ENCODE measurements at places on chromosomes 11 and 22.

DNA sequence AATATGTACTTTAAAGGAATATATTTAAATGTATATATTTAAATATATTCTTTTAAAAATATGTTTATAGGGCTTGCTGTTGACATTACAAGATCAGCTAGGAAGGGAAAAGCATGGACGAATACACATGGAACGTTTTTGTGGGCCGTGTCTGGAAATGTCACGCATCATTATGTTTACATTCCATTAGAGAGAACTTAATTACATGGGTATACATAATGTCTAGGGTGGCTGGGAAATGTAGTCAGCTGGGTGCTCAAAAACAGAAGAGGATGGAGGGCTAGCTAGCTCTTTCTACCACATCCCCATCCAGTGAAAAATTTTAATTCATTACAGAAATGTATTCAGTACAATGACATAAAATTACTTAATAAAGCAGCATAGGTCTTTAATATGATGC lies 371.2 kb downstream of the DYNC2H1 start:
- no peak for DNase-seq

DNA sequence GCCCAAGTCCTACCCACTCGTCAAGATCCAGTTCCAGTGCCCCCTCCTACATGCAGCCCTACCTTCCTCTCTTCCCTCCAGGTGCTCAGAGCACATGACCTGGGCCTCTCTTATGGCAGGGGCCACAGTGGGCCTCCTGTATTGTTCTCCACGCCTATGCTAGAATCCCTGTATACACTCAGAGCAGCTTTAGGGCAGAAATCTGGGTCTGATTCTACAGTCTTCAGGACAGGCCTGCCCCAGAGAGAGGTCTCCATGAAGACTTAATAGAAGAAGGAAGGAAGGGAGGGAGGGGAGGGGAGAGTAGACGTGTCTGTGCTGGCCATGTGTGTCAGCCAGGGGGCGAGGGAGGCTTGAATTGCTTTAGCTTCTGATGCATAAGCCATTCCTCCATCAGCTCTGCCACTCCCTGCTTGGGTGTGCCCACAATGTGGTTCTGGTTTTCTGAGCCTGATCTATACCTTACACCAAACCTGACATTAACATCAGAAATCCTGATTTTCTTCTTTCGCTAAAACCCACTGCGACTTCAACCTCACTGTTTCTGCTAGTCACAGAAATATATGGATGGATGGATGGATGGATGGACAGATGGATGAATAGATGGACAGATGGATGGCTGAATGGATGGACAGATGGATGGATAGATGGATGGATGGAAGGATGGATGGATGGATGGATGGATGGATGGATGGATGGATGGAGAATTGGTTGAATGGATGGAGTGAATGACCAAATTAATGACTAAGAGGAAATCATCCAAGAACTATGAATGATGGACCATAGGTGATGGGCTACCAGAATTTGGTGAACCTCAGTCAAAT lies 56.6 kb upstream of the PRDM11 start:
- DNase-seq = no peak

DNA sequence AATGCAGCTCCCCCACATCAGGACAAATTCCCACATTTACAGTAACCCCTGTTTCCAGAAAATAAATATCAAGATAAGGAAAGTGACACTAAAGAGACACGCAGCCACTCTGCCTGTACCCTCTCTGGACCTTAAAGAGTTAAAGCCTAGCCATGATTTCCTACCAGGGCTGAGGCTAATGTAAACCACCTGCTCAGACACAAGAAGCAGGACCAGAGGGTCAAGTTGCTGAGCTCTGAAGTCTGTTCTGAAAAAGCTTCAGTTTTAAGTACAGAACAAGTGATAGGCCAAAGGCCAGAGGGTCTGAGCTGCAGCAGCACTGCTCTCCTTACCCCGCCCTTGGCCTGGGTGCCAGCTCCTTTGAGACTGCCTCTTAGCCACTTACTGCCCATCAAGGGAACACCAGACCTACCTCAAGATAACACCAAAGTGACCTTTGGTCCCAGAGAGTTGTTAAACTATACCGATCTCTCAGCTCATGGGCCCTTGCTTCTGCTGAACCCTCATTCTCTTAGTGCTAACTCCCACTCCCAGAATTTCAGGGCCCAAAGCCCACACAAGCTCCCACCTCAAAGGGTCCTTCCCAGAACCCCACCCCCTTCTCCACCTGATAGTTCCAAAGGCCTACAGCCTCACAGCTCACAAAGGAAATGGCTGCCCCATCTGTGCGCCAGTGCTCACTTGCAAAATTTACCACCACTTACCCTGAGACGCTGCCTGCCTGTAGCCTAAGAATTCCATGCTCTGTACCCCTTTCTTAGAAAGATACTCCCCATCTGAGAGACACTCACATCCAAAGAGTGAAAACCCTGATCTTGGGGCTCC lies 40.5 kb downstream of the IL18BP start:
- DNase-seq = no peak

DNA sequence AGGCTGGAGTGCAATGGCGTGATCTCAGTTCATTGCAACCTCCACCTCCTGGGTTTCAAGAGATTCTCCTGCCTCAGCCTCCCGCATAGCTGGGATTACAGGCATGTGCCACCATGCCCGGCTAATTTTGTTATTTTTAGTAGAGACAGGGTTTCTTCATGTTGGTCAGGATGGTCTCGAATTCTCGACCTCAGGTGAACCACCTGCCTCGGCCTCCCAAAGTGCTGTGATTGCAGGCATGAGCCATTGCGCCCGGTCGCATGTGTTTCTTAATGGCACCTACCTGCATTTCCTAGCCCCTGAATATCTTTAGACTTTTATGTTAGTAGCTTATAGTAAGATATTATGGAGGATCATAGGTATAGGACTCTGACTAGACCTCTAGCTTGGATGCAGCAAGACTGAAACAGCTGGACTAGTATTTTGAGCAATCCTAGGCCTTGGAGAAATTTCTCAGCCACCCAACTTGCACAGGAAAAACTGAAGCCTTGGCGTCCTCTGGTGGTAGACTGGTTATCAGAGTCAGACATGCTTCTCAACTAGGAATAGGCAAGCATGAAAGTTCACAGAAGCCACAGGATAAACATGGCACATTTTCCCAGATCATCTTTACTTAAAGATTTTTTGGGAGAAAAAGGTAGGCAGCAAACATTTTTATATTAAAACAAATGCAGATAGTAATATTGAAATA lies 22.7 kb upstream of the C1QTNF4 start:
- no peak for DNase-seq

DNA sequence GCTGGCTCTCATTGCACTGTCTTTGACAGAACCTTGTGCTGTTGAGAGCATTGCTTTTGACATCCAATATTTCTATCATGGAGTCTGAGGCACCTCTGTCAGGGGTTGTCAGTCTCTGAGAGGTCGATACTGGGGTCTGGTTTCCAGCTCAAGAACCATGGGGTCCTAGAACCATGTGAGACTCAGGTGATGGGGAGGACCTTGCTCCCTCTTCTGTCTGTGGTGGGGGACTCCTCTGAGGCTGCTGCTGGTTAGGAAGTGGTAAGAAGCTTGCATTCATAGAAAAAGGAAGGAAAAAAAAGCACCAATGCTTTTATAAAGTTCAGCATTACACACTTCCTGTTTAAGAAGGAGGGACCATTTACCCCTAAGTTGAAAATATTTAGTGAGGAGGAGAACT lies 91.8 kb upstream of the CD44 start:
- no peak for DNase-seq

- no peak for DNase-seq
These were observed 45.0 kb downstream of the BBOX1 start for GRCh38 chr11:27085605-27086004.

GRCh38 chr22:27416511-27417420 lies 384.8 kb downstream of the MN1 start:
- no peak for DNase-seq

- DNase-seq = no peak
These were observed 36.0 kb upstream of the LDLRAD3 start for GRCh38 chr11:35907648-35908431.

DNA sequence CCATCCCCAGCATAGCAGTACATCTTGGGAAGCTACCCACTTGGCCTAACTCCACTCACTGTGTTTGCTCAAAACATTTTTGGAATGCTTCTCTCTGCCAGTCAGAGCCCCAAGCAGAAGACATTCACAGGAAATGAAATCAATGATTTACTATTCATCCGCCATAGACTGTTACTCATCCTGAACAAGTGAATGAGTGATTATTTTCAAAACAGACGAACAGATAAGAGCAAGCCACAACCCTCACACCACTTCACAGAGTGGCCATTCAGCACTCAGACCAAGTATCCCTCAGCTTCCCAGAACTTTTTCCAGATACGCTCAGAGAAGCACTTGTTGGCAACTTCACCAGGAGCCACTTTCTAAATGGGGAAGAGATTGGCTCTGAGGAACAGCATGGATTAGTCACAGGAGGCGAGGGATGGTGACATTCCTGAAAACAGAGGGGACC lies 13.0 kb upstream of the UBASH3B start:
- DNase-seq = no peak

- DNase-seq = no peak
These were observed 2.8 kb downstream of the ROBO4 start for GRCh38 chr11:124894606-124895430.

- no peak for DNase-seq
These were observed 11.2 kb upstream of the LINC01488 start for GRCh38 chr11:69470301-69470700.

GRCh38 chr22:44423556-44424358 lies 74.3 kb downstream of the RTL6 start:
- no peak for DNase-seq

- DNase-seq = no peak
These were observed 6.4 kb upstream of the CDPF1 start for GRCh38 chr22:46256358-46256958.

DNA sequence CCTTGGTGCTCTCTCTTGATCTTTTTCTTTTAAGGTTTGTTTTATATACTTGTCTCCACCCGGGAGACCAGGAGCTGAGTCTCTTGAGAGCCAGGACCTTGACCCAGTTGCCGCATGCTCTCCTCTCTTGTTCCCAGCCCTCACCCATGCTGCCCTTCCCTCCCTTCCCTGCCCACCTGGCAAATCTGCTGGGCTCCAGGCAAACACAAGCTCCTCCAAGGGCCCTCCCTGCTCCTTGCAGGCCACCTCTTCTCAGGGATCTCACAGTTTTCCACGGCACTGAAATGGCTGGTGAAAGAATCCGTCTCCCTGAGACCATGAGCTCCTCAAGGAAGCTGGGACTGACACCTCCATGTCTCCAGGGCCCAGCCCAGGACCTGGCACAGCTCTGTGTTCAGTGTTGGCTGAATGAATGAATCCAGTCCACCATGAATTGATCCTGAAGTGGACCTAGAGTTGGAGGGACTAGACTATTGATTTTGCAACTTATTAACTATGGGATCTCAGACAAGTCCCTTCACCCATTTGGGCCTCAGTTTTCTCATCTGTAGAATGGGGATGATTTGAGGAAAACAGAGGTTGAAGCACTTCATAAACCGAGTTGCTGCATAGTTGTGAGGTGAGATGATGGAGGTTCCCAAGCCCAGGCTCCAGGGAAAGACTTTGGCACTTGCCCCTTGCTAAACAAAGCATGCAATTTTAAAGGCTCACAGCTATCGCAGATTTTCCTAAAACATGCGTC lies 25.1 kb upstream of the FBLN1 start:
- no peak for DNase-seq

DNA sequence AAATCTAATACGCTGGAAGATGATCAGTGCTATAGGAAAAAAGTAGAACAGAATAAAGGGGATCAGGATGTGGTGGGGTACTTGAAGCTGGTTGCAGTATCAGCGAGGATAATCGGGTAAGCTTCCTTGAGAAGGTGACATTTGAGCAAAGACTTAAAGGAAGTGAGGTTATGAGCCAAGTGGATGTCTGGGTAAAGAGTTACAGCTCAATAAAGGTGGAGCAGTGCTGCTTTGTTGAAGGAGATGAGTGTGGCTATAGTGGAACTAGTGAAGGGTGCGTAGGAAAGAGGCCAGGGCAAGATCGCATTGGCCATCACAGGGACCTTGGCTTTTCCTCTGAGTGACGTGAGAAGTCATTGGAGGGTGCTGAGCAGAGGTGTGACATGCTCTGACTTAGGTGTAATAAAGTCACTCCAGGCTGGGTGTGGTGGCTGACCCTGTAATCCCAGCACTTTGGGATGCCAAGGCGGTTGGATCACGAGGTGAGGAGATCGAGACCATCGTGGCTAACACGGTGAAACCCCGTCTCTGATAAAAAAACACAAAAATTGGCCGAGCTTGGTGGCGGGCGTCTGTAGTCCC lies 2.3 kb upstream of the SYVN1 start:
- DNase-seq = no peak

- DNase-seq = no peak
These were observed 37.8 kb downstream of the PPFIBP2 start for GRCh38 chr11:7551571-7551970.

DNA sequence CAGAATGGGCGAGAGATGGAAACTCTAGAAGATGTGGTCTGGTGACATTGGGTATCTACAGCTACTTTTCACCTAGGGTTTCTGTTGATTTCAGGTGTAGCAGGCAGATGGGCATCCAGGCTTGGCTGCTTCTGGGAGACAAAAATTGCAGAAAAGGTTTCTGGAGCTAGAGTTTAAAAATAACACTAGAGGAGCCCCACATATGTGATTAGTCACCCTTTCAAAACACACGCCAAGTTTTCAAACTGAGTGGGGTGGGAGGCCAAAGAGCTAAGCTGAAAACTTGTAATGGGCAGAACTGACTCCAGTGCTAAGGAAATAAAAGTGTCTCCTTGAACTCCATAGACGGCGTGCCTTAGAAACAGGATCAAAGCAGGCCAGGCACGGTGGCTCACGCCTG lies 80.8 kb downstream of the GRK3 start:
- DNase-seq = no peak

DNA sequence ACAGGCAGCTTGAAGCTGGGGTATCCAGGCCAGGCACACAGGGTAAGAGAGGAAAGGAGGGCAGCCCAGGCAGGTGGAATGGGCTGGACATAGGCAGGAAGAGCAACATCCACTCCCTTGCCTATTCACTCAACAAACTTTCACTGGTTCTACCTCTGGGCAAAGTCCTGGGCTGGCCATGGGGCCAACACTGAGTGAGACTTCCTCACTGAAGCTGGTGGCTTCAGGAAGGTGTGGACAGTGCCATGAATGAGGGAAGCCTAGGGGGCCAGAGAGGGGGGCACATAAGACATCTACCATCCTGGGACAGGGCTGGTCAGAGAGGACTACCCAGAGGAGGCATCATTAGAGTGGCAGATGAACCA lies 44.9 kb upstream of the TCF20 start:
- DNase-seq = no peak

DNA sequence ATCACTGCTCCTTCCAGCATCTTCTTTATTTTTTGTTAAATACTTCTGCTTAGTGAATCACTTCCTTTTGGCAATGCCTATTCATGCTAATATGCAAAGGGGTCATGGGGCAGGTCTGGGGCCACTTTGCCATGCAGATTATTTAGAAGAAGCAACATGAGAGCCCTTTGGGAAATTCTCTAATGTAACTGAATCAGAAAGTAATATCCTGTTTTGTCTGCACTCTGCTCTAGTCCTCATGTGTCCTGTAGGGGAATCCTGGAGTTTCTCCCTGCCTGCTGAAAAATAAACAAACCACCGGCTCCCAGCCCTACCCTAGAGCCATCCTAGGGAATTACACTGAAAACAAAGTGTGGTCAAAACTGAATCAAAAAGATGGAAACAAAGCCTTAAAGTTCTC lies 176.5 kb upstream of the POU2AF2 start:
- DNase-seq = no peak

- DNase-seq = no peak
These were observed 1.0 kb downstream of the FUT4 start for GRCh38 chr11:94544646-94545263.

- DNase-seq = peak; percentile 25
These were observed 27.7 kb upstream of the PARVB start for GRCh38 chr22:43996170-43996980.

Data from stimulated activated CD4-positive, alpha-beta T cell treated with anti-CD3 and anti-CD28 coated beads, Interleukin-1b, Interleukin-23, amount 100 ng/mL, for 1 hour (primary cell).